ENCODE measurements at places on chromosomes 7 and 10.
A peak's percentile ranks its signal among the peaks of the same experiment; 100 is the strongest.

DNA sequence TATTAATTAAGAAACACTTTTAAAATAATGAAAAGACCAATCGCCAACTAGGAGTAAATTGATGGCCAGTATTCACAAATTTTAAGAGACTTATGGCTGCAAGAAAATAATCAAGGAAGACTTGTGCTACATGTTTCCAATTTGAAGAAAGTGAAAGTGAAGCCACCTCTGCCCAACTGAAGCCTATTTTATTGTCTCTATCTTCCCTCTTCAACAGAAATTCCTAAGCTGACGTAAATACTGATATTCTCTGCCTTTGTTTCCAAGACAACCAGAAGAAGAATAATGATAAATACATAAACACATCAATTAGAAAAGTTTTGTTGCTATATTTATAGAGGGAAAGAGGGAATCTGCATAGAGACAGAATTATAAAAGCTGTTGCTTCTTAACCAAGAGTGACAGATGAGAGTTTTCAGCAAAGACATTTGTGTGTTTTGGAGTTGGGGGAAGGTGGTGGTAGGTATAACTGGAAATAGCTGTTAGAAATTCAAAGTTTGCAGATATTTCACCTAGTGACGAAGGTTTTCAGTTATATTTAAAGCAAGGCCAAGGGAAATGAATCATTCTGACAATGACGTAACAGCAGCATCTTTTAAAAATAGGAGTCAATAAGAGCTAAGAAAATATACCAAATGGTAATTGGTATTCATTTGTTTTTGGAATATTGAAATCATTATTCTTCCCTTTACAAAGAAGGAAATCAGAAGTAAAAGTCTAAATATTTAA is 576.6 kb upstream of the SORCS1 start:
- no peak for DNase-seq

GRCh38 chr7:135160858-135161653 is 9.5 kb downstream of the CYREN start:
- DNase-seq = no peak

- DNase-seq = no peak
Observed at GRCh38 chr10:1687190-1687589, 50.1 kb downstream of the ADARB2 start.

- DNase-seq = no peak
Observed at GRCh38 chr7:143877098-143877497, 24.9 kb downstream of the TCAF1 start.

GRCh38 chr7:156206174-156206573 is 393.9 kb upstream of the SHH start:
- no peak for DNase-seq

DNA sequence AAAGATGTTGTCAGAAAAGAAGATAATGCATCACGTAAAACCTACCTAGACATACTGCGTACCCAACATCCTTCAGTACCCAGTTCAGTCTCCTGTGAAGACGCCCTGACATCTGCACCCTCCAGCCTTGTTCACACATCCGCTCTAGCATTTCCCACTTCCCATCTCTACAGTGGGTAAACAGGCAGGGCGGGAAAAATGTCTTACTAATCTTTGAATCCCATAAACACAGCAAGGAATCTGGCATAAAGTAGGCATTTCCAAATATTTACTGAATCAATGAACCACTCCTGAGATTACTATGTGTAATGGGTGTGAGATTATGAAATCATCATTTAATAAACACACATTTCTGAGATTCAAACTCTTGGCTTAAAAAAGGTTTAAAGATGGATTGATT is 132.8 kb downstream of the GLI3 start:
- no peak for DNase-seq

DNA sequence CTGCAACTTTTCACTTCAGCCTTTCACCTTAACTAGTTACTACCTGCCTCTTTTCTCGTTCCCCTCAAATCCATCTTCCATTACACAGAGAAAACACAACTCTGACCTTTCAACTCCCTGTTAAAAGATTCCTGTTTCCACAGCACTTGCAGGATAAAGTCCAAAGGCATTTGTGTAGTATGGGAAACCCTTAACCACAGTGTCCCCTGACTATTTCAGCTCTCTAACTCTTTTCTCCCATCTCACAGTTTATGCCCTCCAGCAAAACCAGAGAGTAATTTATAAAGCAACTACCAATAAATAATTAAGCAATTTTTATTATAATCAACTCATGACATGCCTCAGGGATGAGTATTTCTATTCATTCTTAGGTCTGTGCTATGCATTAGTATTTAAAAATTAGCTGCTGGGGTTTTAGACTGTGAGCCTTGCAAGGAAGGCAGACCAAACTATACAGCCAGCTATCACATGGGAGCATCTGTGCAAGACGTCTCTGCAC is 51.0 kb downstream of the COL1A2 start:
- no peak for DNase-seq

DNA sequence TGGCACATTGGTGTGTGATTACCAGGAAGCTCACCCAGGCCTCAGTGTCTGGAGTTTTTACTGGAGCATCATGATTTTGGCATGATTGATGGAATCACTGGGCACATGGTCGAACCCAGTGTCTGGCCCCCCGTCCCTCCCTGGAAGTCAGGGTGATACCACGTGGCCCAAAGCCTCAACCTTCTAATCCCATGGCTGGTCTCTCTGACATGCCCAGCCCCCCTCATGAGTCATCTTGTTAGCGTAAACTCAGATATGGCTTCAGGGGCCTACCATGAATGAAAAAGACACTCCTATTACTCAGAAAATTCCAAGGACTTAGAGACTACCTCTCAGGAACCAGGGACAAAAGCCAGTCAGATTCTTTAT is 109.3 kb downstream of the GRK5 start:
- DNase-seq = peak; percentile 38

- no peak for DNase-seq
Observed at GRCh38 chr10:82288461-82288881, 413.5 kb downstream of the NRG3 start.

- DNase-seq = no peak
Observed at GRCh38 chr10:73886661-73887293, 12.4 kb upstream of the CAMK2G start.

GRCh38 chr10:103277713-103278536 is 987 bp downstream of the INA start:
- no peak for DNase-seq

- DNase-seq = no peak
Observed at GRCh38 chr7:68216051-68216450, 1219.4 kb downstream of the TYW1 start.

- DNase-seq = no peak
Observed at GRCh38 chr7:158945519-158945918, 89.2 kb downstream of the DYNC2I1 start.

GRCh38 chr7:141915565-141915964 is 634 bp upstream of the OR9A4 start:
- DNase-seq = no peak

GRCh38 chr7:41501466-41501865 is 201.4 kb downstream of the INHBA start:
- no peak for DNase-seq

DNA sequence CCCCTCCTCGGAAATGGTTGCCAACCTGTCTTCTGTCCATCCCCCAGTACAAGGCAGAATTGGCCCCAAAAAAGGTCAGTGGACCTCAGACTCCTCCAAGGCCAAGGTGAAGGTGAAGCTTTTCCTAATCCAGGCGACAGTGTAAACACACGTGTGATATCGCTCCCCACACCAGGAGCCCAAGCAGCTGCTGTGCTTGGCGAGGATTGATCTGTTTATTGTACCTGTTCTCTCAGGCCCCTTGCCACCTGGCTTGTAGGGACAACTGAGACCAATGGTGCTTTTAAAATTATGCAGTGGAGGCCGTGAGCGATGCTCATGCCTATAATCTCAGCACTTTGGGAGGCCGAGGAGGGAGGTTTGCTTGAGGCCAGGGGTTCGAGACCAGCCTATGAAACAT is 66.1 kb upstream of the GTF2IRD1 start:
- no peak for DNase-seq

- DNase-seq = no peak
Observed at GRCh38 chr7:1562116-1562515, 6.1 kb upstream of the TMEM184A start.

DNA sequence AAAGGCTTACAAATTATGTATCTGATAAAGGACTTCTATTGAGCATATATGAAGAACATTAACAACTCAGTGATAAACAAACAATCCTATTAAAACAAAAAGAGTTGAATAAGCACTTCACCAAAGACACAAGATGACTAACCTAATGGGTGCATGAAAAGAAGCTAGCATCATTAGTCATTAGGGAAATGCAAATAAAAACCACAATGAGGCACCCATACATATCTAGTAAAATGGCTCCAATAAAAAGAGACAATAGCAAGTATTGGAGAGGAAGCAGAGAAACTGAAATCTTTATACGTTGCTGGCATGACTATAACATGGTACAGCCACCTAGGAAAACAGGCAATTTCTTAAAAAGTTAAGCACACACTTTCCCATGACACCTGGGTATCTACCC is 77.6 kb upstream of the ZMIZ1 start:
- DNase-seq = peak; percentile 52

GRCh38 chr7:90877201-90877600 is 281.1 kb downstream of the CDK14 start:
- no peak for DNase-seq

GRCh38 chr10:26931223-26931622 is 70.5 kb upstream of the ABI1 start:
- peak; percentile 10 for DNase-seq

- DNase-seq = no peak
Observed at GRCh38 chr7:133331861-133332260, 79.0 kb downstream of the EXOC4 start.

- no peak for DNase-seq
Observed at GRCh38 chr10:26372513-26373354, 65.4 kb upstream of the APBB1IP start.

- DNase-seq = no peak
Observed at GRCh38 chr7:24291271-24291670, 7.3 kb downstream of the NPY start.

DNA sequence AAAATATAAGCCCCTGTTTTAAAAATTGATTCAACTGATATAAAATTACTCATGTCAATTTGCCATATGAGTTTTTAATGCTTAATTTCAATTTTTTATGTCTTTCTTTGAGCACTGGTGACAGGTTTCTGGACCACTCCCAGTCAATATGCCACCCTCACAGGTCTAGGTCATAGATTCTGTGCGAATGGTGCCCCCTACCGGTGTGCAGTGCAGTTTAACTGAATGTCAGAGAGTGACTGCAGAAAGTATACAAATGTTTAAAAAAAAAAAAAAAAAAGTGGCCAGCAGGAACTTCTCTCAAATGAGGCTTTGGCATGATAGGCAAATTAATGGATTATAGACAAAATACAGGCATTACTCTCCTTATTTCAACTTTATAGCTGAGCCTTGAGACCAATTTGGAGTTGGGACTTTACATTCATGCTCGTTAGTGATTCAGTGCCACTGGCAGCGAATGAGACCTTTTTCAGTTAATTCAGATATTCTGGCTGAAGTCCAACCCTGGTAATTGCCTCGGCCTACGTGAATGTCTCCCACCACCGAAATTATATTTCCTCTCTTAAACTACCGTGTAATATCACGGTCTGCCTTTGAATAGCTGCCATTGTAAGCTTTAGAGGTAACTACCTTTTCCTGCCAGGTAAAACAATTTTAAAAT is 427.6 kb downstream of the PHTF2 start:
- peak; percentile 53 for DNase-seq

DNA sequence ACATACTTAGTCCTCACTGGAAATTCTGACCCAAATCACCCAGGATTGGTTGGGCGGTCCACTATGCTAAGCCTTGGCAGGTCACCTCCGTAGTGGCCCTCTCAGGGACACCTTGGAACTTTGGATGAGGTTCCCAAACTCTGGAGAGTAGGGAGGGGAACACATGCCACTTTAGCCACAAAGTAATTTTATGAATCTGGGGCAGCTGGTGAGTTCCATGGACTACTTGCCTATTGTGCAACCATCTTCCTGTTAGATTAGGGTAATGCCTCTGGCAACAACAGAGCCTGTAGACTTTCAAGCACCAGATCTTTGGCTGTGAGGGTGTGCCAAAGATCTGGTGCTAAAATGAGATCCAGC is 77.7 kb downstream of the ITGB8 start:
- DNase-seq = no peak

Data from activated CD4-positive, alpha-beta T cell treated with anti-CD3 and anti-CD28 coated beads, Interleukin-2, Interleukin-6, amounts not matched to agents 100 ng/mL and 50 ng/mL, durations not matched to agents 16 hours and 8 hours (primary cell).